ENCODE measurements at places on chromosomes 5 and 9.

- no peak for DNase-seq
Observed at GRCh38 chr9:129879103-129879699, 43.9 kb downstream of the USP20 start.

GRCh38 chr5:61275841-61276240, 56.2 kb upstream of the ZSWIM6 start:
- no peak for DNase-seq

DNA sequence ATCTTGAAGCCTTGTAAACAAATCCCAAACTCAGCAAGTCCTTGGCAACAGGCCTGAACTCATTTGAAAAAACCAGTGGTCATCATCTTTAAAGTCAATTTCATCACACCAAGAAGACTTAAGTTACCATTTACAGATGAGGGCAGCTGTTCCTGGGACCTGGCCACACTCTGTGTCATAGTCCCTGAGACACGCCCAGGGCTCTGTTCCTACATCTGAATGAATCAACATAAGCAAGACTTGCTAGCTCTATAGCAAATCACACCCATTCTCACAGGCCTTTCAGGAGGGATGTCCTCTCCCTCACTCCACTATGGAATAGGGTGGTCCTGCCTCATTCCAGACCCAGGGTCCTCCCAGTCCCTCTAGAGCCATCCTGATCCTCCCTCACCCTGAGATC, 142.8 kb downstream of the NSG2 start:
- no peak for DNase-seq

DNA sequence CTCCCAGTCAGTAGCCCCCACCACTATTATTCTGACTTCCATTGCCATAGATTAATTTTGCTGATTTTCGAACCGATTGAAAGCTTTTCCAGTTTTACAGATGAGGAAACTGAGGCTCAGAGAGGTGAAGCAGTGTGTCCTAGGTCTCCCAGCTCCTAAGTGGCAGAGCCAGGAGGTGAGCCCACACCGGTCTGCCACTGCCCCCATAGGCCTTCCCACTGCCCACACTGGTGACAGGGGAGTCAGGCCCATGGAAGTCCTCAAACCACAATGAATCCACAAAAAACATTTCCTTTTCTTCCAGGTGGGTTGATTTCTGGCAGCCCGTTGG, 54.9 kb upstream of the RPL26L1 start:
- DNase-seq = no peak

DNA sequence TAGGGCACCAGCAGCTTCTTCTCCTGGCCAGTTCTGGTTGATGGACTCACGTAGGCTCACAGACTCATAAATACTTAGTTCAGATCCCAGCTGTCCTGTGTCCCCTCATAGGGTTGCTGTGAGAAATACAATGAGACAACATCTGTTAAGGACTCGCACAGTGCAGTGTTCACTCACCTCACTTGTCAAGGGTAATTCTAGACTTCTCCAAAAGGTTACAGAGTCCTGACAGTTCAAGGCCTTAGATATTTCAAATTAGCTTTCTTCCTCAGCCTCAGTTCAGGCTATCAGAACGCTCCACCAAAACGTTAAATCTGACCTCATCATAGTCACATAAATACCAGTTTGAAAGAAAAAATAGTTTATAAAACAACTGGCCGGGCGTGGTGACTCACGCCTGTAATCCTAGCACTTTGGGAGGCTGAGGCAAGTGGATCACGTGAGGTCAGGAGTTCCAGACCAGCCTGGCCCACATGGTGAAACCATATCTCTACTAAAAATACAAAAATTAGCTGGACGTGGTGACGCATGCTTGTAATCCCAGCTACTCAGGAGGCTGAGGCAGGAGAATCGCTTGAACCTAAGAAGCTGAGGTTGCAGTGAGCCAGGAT, 106.3 kb downstream of the UGCG start:
- DNase-seq = no peak

GRCh38 chr5:159286420-159287035, 23.4 kb downstream of the UBLCP1 start:
- no peak for DNase-seq

DNA sequence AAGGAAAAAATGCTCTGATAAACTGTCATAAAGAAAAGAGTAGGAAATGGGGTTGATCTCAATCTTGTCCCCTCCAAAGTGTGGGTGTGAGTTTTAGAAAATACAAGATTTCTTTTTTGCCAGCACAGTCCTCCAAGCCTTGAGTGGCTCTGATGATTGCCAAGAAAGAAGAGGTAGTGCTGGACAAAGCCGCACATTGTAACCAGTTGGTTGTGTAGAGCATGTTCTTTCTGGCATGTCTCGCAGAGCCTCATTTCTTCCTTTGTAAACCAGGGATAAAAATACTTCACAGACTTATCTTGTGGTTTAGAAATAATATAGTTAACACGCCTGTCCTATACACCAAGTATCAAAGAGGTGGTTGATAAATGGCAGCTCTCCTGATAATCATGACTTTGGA, 30.4 kb downstream of the PRLR start:
- DNase-seq = no peak

DNA sequence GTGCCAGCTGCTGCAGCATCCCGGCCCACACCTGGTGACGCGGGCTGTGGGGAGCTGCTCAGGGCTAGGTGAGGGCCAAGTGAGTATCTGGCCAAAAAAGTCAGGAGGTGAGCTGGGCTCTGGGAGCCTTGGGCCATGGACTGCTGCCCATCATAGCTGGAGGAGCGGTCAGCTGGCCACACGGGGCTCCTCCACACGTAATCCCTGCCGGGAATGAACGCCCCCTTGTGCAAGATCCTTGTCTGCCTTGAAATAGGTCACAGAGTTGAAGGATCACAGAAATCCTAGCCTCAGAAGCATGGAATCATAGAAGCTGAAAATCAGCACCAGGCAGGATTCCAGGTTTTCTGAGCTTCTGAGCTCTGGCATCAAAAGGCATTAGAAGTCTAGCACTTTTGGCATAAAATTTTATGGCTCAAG, 16.8 kb upstream of the COL27A1 start:
- DNase-seq = no peak

- DNase-seq = no peak
Observed at GRCh38 chr9:34578241-34579103, 11.1 kb downstream of the CNTFR start.

GRCh38 chr5:123119334-123119986, 30.4 kb downstream of the PRDM6 start:
- DNase-seq = no peak

DNA sequence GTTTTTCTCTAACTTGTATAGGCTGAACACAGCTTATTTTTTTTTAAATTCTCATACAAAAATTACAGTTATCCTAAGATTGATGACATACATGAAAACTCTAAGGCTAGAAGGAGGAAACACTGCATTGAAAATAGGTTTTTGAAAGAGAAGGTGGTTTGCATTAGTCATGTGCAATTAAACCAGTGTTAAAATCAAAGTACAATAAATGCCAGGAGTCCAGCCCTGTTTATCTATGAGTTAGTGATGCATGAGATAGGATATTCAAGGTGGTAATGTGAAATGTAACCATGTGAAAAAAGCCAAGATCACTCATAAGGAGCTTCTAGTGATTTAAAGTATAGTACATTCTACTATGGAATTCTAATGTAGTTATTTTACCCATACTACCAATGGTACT, 444.9 kb upstream of the CYLC2 start:
- DNase-seq = no peak

GRCh38 chr5:180140571-180140970, 68.4 kb downstream of the RASGEF1C start:
- no peak for DNase-seq
